NCI-H187 treated with DMSO at 0.1 percent for 48 hours (cell line): ENCODE measurements at places on chromosomes 3 and 15.

- DNase-seq: no peak
These were observed 24.3 kb downstream of the CCR3 start for GRCh38 chr3:46266598-46266997.

- DNase-seq: no peak
These were observed 21.5 kb upstream of the PTPN23 start for GRCh38 chr3:47359323-47359722.

- no peak for DNase-seq
These were observed 27.4 kb downstream of the SLC6A11 start for GRCh38 chr3:10843378-10843777.

GRCh38 chr3:65814845-65815578, 223.7 kb downstream of the MAGI1 start:
- DNase-seq: no peak

DNA sequence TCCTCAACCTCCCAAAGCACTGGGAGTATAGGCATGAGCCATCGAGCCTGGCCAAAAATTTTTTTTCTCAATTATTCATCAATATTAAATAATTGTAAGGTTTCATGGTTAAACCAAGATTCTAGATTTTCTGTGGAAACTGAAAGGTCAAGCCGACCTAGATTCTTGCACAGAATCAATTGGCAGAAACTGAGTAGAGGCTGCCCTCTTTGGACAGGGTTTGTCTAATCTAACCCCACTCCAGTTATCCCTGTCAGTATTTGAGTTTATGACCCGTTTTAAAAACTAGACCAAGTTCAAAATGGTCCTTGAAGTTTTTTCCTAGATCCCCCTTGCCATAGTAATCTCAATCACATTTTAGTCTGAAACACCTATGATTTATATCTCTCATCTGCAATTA, 8.6 kb upstream of the ADAM10 start:
- no peak for DNase-seq

GRCh38 chr15:88400591-88401250, 66.5 kb downstream of the MRPL46 start:
- no peak for DNase-seq

GRCh38 chr15:71329497-71330260, 214.4 kb downstream of the THSD4 start:
- no peak for DNase-seq

GRCh38 chr15:95669146-95669922, 661.2 kb upstream of the NR2F2 start:
- DNase-seq: no peak

GRCh38 chr3:15941958-15942357, 144.2 kb upstream of the ANKRD28 start:
- no peak for DNase-seq

DNA sequence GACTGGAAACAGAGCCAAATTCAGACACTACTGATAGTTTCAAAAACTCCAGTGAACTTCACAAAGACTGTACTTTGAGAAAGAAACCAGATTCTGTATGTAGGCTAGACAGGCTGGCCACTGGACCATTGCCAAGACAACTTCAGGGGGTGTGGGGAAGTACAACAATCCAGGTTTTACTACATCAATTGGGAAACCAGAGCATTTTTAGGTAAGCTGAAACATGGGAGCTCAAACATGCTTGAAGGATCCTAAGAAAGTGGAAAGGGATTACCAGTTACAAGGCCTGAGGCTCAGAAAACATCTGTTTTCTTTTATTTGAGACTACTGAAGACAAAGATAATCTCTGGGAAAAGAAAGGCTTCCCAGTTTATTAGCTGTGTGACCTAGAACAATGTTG, 26.9 kb upstream of the ZNF280D start:
- no peak for DNase-seq

DNA sequence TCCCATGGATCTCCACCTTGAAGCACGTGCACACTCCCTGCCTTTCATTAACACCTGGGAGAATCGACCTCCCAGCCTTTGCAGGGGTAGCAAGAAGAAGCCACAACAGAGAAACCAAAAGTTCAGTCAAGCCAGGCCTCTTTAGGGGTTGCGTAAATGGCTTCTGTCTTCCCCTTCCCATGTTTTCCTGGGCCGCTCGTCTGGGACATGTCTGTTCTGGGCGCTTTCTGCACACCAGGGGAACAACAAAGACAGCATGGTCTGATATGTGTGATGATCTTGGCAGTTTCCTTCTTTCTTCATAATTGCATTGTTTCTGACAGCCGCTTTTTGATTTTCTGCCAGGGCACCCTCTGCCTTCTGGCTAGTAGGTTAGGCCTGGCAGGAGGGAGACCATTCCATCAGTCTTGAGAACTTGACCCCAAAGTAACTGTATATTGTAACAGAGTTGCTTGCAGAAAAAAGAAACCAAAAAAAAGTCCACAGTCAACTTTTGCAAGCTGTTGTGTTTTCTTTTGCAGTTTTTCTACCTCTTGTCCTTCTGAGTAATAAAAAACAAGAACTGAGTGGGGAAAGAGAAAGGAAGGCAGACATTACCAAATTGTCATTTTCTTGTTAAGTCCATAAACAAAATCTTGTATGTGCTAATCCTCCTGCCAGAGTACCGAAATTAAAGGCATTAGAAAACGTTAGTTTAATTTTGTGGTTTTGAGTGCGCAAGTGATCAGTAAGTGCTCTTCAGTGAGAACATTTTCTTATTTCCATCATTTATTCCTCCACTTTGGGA, 56.0 kb upstream of the FURIN start:
- no peak for DNase-seq

DNA sequence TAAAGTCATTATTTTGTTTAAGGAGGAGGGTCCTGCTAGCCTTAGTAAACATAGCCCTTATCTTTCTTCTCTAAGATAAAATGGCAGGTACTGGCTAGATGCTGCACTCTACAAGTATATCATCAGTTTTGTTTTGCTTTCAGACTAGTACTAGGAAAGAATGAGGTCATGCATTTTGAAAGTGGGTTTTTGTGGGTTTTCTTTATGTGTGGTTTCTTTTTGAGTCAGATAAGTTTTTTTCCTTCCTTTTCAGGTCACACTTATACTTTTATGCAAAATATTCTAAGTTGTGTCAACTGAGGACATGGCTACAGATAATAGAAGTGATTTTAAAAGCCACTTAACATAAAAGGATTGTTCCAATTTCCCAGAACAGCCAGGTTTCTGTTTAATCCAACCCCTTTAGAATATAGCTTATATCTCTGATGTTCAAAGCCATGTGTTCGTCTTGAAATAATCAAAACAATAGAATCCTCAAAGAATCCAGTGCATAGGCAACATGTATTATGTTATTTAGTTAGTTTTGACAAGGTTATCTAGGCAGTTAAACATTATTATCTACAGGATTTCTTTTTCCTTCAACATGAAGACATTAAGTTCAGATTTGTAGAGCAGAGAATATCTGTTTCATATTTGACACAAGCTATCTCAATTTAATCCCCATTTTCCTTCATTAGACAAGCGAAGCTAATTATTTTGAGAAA, 406.2 kb downstream of the RBMS3 start:
- DNase-seq: no peak

DNA sequence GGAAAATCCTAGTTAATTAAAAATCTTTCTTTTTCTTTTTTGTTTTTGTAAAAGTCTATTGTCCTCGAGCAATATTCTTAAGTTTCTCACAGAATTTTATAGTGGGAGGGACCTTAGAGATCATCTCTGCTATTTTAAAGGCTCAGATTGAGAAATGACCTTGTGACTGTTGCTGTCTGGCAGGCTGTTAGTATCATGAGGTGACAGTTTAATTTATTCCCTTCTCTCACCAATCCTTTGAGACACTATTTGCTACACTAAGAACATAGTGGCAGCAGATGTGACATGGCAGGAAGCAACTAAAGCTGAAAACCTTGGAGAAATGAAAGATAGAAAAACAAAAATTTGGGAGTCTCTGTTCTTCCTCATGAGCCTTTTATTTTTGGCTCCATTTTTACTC, 24.9 kb downstream of the APPL1 start:
- DNase-seq: no peak

- no peak for DNase-seq
These were observed 75.7 kb downstream of the CD200R1L start for GRCh38 chr3:112770951-112771350.

DNA sequence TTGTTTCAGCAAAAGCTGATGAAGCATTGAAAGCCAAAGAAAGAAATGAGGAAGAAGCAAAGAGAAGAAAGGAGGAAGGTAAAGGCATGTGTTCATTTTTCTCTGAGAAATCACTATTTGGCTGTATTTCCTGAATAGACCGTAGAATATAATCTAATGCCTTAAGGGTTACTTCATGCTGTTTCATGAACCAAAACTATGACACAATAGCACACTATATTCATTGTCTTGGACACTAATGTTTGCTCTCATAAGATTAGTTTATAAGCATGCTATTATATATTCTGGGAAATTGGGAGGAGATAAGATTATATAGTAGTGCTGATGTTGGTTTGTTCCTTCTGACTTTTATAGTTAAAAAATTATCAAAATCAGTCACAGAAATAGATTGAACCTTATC, 110.1 kb upstream of the MLF1 start:
- no peak for DNase-seq

DNA sequence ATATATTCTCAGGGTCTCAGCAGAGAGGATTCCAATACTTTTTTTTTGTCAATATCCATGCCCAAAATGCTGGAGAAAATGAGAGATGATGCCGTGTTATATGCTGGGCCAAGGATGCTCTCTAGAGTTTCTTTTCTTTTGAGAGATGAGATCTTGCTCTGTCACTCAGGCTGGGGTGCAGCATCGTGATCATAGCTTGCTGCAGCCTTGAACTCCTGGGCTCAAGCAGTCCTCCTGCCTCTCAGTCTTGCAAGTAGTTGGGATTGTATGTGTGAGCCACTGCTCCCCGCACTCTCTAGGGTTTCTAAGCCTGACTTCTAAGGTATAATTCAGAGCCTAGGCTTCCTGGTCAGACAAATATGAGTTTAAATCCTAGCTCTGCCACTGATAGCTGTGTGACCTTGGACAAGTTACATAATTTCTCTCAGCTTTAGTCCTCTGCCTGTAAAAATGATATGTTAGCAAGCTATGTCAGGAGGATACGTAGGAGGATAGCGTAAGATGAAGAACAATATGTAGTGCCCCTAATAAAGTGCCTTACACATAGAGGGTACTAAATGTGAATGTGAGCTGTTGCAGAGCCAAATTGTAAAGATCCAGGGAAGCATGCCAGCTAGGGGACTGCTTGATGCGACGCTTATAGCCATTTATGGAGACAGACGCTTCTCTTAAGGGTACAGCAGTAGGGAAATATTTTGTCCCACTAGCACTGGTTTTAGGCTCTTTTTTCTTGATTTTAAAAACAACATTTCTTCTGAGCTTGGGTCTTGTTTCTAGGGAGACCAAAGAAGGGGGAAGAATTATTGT, 7.4 kb downstream of the STARD9 start:
- DNase-seq: no peak

GRCh38 chr3:21944251-21944650, 193.2 kb upstream of the ZNF385D start:
- no peak for DNase-seq

- no peak for DNase-seq
These were observed 16.9 kb downstream of the RFTN1 start for GRCh38 chr3:16496408-16497222.

- DNase-seq: no peak
These were observed 395.2 kb upstream of the TPM1 start for GRCh38 chr15:62647202-62647842.

DNA sequence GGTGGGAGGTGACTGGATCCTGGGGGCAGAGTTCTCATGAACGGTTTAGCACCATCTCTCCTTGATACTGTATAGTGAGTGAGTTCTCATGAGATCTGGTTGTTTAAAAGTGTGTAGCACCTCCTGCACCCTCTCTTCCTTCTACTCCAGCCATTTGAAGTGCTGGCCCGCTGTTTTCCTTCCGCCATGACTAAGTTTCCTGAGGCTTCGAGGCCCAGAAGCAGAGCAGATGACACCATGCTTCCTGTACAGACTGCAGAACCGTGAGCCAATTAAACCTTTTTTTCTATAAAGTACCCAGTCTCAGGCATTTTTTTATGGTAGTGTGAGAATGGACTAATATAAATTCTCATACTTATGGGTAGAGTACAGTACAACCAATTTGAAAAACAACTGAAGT, 123.6 kb upstream of the BHLHE40 start:
- DNase-seq: no peak

DNA sequence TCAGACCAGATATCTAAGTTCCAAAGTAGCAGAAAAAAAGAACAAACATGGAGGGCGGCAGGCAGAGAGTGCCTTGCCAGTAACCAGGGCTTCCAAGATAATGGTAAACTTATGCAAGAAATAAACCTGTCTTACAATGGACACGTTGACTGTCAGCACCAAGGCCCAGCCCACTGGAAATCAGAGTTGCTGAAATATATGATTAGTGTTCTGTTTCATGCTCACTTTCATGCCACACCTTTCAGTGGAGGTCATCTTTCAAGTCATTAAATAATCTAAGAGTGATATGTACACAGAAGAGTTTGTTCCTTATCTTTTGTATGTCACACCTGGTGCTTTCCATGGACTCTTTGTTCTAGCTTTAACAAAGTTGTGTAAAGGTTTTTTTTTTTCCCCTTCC, 358.1 kb downstream of the MECOM start:
- peak; percentile 10 for DNase-seq

- DNase-seq: no peak
These were observed 30.4 kb downstream of the ACKR2 start for GRCh38 chr3:42839616-42840015.

DNA sequence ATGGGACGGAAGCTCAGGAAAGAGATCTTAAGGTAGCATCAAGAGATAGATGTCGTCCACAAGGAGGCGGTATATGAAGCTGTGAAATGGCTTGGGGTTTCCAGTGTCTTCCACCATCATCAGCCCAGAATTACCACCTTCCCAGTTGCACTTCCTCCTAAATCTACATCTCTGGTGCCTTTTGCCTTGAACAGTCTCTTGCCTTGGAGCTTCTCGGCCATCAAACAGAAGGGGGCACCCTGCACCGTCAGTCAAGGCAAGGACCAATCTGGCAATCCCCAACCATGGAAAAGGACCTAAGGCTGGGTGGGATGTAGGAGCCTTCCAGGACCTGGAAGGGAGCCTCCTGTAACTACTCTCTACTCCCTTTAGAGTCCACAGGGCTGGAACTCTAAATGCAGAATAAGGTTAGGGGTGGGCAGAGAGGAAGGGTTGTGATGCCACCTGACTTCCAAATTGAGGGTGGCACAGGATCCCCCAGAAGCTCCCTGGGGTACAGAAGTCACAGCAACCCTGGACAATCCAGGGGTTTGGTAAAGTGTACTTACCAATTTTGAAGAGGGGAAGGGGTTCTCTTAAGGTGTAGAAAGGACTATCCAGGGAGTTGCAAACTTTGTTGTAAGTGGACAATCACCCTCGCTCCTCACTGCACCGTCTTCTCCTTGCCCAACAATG, 1.0 kb upstream of the RYR3 start:
- DNase-seq: no peak

GRCh38 chr15:58010983-58011382, 54.5 kb downstream of the ALDH1A2 start:
- no peak for DNase-seq
